ENCODE measurements at places on chromosomes 11 and 22. TPM values are rescaled to one million over a fixed set of nuclear protein-coding genes. Genes with fewer than 3 reads are reported as not detected.

EMID1 gene
- 3.9 TPM for total RNA-seq

ZNF202 gene
- total RNA-seq = 6.9 TPM

APOL3 gene
- 55.9 TPM for total RNA-seq

MS4A14 gene
- total RNA-seq = not detected

ZNF70 gene
- 2.2 TPM for total RNA-seq

SHISAL1 gene
- 0.42 TPM for total RNA-seq

PNPLA3 gene
- total RNA-seq = 22.9 TPM

DNA sequence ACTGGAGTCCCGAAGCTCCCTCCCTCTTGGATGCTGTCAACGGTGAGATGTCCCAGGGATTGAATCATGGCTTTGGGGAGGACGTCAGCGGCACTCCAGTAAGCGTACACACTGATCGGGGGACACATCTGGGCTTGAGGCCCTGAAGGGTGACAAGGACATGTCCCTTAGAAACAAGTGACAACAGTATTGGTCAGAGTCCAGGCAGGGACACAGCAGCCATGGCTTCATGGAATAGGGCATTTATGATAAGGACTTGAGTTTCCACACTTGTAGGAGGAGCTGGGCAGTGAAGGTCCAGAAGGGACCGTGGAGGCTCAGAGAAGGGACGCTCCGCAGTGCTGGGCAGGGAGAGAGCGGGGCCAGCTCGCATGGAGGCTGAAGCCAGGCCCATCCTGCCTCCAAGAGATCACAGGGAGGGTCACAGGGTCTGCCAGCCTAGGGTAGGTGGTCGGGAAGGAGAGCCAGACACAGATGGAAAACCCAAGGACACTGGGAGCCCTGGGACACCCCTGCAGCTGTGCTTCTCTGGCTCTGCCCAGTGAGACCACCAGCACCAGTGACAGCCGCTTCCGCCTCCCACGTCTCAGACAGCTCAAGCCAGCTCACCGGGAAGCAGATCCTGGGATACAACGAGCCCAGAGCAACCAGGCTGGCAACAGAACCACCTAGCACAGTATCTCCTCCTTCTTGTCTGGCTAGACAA is 22.9 kb upstream of the RFPL3 start:
- peak; percentile 78 for DNase-seq

DNA sequence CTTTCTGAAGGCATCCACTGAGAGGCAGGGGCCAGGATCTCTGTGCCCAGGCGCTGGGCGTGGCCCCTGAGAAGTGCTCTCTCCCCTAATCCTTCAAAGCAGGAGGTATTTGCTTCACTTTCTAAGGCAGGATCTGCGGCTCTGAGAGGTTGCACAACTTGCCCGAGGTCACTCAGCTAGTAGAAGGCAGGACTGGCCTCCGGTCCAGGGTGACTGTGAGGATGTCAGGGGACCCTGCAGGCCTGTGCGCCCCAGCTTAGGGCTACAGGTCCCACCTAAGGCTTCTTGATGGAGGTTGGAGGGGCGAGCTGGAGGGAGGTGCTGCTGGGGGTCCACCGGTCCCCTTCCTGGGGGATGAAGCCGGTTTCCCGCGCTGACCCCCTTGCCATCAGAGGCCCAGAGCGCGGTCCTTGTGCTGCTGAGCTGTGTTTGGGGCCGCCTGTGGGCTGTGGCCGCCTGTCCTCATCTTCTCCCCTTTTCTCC is 979 bp downstream of the SMIM38 start:
- no peak for DNase-seq

- no peak for DNase-seq
These were observed 377.1 kb downstream of the DCDC1 start for GRCh38 chr11:30992513-30992849.

- DNase-seq = no peak
These were observed 143.6 kb downstream of the WNT11 start for GRCh38 chr11:76062733-76063132.

DNA sequence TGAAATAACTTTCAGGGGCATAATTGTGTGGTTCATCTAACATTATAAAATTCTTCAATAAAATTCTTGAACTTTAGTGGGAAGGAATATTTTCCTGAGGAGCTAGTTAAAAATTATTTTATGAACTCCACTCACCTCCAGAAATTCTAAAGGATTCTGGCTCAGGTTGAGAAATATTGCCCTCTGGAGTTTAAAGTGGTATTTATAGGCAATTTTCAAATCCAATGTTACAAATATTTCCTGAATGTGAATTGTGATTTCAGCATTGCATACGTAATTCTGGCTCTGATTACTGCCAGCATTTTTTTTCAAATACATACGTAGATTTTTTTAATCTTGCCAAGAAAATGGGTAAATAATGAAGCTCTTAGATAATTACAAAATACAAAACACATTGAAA is 598.2 kb upstream of the ANO3 start:
- DNase-seq = no peak

DNA sequence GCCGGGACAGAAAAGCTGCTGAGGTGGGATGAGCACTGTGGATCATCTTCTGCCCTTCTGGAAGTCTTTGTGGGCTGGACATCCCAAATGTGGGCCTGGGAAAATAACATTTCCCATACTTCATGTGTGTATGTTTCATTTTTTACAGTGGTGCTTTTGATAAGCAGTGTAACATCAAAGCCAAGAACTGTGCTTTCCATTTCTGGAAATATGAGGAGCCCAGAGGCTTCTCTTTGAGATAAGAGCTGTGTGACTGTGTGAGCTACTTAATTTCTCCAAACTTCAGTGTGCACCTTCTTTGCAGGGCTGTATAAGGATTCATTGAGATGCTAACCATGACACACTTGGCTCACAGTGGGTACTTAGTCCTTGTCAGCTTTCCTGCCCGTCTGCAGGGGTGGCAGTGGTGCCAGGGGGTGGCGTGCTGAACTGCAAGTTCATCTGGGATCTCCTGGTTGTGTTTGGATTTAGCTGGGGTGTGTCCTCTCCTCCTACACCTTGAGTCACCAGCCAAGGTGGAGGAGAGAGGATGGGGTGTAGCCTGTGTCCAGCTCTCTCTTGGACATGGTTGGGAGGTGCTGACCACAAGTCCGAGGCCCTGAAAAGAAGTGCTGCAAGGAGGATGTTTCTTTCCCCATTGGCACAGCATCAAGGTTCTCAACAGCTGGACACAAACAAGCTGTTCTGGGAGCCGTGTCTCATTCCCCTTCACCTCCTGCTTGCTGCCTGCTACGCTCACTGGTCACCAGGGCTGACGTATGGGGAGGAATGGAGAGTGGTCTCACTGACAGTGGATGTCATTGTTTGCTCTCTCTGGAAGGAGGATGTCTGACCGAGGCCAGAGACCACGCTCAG is 139.4 kb downstream of the TEAD1 start:
- no peak for DNase-seq

DNA sequence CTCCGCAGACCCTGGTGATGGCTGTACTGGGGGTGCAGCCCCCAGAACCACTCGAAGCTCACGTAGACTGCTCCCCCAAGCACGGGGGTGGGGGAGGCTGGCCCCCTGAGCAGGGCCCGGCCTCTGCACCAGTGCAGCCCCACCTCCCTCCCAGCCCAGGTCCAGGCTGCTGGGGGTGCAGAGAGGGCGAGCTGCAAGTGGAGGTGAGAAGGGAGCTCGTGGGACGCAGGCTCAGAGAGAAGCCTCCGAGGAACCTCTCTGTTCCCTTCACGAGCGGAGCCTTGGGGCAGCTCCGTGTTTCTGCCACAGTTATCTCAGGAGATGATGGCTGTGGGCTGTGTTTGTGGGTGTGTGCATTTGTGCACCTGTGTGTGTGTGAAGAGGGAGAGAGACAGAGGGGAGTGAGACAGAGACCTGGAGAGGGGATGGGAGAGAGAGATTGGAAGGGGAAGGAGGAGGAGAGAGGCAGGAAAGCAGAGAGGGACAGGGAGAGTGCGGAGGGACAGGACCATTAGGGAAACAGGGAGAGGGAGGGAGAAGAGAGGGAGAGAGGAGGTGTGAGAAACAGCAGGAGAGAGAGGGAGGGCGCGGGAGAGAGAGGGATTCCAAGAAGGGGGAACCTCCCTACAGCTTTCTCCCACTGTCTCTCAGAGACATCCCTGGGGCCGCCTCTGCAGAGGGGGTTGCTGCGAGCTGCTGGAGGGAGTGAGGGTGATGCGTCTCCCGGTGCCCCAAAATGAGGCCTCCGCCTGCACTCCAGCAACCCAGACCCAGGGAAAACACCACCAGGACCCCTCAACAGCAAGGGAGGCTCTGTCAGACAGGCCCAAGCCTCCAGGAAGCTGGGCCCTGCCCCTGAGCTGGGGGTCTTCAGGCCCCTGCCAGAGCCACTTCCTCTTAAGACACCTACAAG is 1488.6 kb downstream of the BRD1 start:
- DNase-seq = no peak

DNA sequence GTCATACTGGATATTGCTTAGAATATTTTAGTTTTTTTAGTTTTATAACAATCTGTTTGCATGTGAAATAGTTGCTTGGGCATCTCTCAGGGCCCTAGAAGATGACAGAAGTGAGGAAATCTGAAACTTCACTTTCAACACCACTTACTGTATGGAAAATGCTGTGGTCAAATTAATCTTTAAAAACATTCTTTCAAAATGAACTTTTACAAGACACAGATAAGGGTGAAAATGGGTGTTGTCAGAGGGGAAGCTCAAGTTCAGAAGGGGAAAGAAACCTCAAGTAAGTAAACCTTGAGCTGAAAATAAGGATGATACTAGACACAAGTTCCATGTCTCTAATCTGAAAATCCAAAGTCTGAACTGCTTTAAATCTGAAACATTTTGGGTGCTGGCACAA is 1840.1 kb upstream of the RAG2 start:
- DNase-seq = no peak

- peak; percentile 8 for DNase-seq
These were observed 22.1 kb upstream of the LMO1 start for GRCh38 chr11:8285796-8286195.

DNA sequence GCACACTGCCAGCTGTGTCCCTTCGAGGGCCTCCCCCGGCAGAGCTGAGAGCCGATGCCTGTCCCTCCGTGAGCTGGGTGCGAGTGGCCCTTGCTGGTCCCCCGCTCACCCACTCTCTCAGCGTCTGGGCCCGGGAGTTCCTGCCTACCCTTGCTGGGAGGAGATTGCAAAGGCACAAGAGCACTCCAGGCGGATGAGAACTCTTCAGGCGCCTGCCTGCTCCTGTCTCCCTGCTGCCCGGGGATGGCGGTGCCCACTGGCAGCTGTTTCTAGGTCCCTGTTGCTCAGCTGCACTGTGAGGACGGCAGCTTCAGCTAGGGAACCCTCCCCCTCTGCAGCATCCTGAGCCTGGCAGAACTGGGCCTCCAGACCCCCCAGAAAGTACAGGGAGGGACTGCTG is 61.1 kb downstream of the FLRT1 start:
- DNase-seq = no peak

DNA sequence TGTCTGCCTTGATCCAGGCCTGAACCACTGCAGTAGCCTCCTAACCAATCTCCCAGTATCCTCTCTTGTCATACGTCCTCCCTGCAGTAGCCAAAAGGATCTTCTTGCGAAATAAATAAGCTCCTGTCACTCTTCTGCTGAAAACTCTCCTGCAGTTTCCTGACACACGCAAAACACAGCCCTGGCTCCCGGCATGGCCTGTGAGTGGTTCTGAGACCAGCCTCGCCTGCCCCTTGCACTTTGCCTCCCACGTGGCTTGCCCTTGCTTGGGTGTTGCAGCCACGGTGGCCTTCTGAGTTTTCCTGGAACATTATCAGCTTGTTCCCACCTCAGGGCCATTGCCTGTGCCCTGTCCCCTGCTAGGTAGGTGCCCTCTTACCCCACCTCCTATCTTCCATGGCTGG is 7.2 kb downstream of the ZC3H7B start:
- DNase-seq = no peak

DNA sequence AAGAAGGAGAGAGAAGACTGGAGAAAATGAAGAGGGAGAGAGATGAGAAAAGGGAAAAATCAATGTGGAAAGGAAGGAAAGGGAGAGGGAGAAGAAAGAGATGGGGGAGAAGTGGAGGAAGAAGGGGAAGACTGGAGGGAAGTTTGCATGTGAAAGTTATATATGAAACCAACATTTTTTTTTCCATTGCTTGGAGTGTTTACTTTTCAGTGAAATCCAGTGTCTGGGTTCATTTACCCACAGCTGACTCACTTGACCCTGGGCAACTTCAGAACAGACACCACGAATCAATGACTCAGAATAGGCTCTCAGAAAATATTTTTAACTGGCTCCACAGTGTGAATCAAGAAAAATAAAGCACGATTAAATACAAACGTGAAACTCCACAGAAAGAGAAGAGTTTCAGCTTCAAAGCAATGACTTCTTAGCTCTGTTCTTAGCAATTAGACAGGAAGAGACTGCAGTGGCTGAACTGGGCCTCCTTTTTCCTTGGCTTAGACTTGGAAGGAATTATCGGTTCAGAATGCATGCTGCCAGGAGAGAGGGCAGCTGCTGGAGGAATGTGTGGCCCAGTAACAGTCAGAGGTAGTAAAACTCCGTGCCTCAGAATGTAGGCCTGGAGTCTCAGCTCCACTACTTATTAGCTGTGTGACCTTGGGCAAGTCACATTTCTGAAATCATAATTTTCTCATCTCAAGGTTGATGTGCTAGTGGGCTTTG is 237.5 kb downstream of the MIAT start:
- DNase-seq = no peak

GRCh38 chr11:76234021-76234415 is 27.7 kb upstream of the WNT11 start:
- no peak for DNase-seq

- DNase-seq = peak; percentile 67
These were observed 1367.5 kb downstream of the BRD1 start for GRCh38 chr22:48459859-48460823.

DNA sequence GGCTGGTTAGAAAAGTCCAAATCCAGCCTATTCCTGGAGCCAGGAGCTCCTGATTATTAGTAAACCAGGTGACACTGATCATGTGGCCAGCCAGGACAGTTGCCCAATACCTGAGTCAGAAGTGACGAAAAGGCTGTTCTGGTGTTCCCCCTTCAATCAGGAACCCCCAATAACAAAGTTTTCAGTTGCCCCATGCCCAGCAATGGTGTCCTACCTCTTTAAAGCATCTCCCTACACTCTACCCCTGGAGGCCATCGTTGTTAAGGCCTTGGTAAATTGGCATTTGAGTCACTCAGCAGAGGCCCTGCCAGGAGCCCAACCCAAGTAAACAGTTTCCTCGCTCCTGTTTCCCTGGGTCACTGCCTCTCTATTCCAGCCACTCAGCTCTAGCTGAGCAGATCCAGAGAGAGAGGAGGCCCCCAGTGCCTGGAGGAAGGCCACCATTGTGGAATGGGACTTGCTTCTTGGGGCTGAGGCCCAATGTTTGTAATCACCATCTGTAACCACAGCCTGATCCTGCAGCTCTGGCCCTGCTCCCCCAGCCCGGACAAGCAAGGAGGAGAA is 25.0 kb downstream of the ARHGAP1 start:
- peak; percentile 92 for DNase-seq

DNA sequence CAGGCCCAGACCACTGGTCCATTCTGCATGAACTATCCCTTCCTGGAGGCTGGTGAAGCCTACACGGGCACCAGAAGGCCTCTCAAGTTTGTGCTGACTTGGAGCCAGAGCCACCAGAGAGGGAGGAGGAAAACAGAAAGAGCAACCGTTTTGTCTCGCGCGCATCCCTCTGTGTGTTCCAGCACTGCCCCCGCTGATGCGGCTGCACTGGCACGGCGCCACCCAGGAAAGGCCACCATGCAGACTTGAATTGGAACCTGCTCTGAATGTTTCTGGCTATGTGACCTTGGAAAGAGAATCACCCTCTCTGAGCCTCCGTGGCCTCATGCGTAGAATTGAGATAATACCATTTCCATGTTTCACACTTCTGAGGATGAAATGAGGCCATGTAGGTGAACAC is 7.4 kb upstream of the ACRV1 start:
- no peak for DNase-seq

Data from lower leg skin (tissue), 4 donors.